ENCODE measurements at places on chromosomes 2 and 18.

GRCh38 chr2:150679456-150680120, 192.1 kb upstream of the RND3 start:
- H3K4me3 ChIP-seq, result no peak overlapping the region
- H3K27ac ChIP-seq, result no peak overlapping the region
- H3K36me3 ChIP-seq, result no peaks in the 10 kb centered on the region

DNA sequence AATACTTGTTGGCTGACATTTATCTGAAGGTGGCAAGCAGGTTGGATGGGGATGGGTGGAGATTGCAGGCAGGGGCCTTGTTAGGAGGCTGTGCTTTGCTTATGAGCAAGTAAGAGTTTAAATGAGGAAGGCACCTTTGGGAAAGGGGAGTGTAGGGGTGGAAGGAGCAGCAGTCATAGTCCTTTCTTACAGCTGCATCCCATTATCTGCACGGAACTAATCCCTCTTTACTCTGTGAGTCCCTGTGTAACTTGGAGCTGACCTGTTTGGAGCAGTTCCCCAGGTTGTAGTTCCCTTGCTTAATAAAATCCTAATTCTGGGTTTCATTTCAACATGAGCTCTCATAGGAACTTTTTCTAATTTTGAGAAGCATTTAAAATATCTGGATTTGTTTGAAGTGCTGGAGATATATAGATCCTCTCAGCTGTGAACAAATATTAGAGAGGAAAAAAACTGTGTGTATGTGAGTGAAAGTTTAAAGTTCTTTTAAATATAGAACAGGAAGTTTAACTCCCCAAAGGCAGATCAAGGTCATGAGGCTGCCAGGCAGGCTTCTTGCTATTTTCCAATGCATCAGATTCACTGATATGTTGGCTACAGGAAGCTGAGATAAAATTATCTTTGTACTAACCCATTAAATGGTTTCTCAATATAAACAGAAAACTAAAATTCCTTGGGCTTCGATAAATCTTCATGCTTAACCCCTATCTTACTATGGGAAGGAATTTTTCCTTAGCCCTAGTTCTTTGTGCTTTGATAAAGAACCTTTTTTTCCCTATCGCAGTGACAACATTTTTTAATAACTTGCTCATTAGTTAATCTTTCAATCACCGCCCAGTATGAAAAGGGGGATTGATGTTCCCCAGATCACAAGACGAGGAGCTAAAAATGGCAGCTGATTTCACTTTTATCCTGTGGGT, 104.6 kb upstream of the EML6 start:
- H3K36me3 ChIP-seq, result peaks cover 80% of the 10 kb centered on the region
- DNase-seq, result no peak
- no peak overlapping the region for H3K4me3 ChIP-seq

- no peak for DNase-seq
- H3K4me1 ChIP-seq, result peaks cover 4% of the 10 kb centered on the region
- no peak overlapping the region for H3K4me3 ChIP-seq
- peaks cover 51% of the 10 kb centered on the region for H3K36me3 ChIP-seq
- H3K27ac ChIP-seq, result no peak overlapping the region
Measured at GRCh38 chr2:229810786-229811185, 96.4 kb upstream of the DNER start.

DNA sequence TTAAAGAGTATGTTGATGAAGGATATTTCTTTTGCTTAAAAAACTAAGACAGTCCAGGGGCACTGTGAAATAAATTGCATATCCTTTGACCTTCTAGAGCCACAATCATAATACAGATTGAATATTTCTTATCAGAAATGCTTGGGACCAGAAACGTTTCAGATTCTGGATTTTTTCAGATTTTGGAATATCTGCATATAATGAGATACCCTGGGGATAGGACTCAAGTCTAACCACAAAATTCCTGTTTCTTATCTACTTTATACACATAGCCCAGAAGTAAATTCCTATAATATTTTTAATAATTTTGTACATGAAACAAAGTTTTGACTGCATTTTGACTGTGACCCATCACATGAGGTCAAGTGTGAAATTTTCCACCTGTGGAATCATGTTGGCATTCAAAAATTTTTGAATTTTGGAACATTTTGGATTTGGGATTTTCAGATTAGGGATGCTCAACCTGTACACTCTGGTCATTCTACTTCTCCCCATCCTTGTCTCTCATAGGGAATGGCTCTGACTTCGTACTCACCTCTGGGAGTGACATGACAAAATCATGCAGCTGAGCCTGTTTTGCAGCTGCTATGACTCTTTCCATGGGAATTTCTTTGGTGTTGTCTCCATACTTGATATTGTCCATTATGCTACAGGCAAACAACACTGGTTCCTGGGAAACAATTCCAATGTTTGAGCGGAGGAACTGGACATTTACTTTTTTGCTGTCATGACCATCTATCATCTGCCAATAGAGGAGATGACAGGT, 25.7 kb downstream of the G6PC2 start:
- DNase-seq, result no peak
- no peak overlapping the region for H3K27ac ChIP-seq
- no peak overlapping the region for H3K4me3 ChIP-seq
- peaks cover 41% of the 10 kb centered on the region for H3K27me3 ChIP-seq
- H3K36me3 ChIP-seq, result no peaks in the 10 kb centered on the region
- H3K4me1 ChIP-seq, result no peaks in the 10 kb centered on the region

- no peaks in the 10 kb centered on the region for H3K4me1 ChIP-seq
- no peak for DNase-seq
- no peaks in the 10 kb centered on the region for H3K36me3 ChIP-seq
Measured at GRCh38 chr2:57885742-57886141, 160.9 kb upstream of the VRK2 start.

- H3K27me3 ChIP-seq, result no peaks in the 10 kb centered on the region
- H3K4me3 ChIP-seq, result no peak overlapping the region
- peaks cover 13% of the 10 kb centered on the region for H3K4me1 ChIP-seq
- no peak for DNase-seq
- no peak overlapping the region for H3K27ac ChIP-seq
- peaks cover 12% of the 10 kb centered on the region for H3K36me3 ChIP-seq
Measured at GRCh38 chr2:46937471-46937901, 21.9 kb upstream of the MCFD2 start.

- H3K36me3 ChIP-seq, result no peaks in the 10 kb centered on the region
- H3K4me1 ChIP-seq, result no peaks in the 10 kb centered on the region
- H3K4me3 ChIP-seq, result no peak overlapping the region
- H3K27ac ChIP-seq, result no peak overlapping the region
Measured at GRCh38 chr2:12597610-12598009, 119.1 kb upstream of the TRIB2 start.

- H3K4me3 ChIP-seq, result no peak overlapping the region
- no peaks in the 10 kb centered on the region for H3K36me3 ChIP-seq
- no peak for DNase-seq
- no peaks in the 10 kb centered on the region for H3K4me1 ChIP-seq
- no peaks in the 10 kb centered on the region for H3K27me3 ChIP-seq
Measured at GRCh38 chr18:22411446-22411845, 6.3 kb downstream of the CTAGE1 start.

DNA sequence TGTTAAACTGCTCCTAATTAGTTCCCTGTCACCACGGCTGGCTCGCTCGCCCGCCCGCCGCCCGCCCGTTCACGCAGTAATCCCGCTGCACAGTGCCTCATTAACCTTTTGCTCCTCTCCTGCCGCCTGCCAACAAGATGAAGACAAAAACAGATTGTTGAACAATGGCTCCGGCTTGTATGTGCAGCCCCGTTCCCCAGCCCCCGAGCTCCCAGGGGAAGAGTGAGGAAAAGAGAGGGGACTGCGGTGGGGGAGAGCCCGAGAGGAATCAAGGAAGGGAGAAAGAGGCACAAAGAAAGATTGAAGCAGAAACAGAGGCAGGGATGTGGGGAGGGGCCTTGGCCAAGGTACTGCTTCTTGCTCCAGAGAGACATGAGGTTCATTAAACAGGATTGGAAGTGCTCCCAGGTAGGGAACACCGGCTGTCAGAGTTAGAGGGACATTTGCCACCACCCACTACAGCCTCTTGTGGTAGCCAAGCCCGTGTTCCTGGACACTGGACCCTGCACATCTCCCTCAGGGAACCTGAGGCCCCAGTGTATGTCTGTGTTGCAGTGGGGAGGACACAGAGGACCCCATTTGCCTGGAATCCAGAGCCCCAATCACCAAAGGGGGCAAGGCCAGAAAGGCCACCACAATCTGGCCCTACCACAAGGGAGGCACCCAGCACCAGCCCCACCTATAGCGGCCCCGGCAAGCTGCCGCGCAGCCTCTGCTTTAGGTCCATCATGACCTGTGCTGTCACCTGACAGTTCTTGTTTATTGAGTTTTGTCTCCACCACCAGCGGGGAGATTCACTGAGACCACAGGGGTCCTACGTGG, 38.1 kb downstream of the EMX1 start:
- peaks cover 9% of the 10 kb centered on the region for H3K36me3 ChIP-seq
- no peak overlapping the region for H3K27ac ChIP-seq
- no peaks in the 10 kb centered on the region for H3K27me3 ChIP-seq
- peaks cover 42% of the 10 kb centered on the region for H3K4me1 ChIP-seq

DNA sequence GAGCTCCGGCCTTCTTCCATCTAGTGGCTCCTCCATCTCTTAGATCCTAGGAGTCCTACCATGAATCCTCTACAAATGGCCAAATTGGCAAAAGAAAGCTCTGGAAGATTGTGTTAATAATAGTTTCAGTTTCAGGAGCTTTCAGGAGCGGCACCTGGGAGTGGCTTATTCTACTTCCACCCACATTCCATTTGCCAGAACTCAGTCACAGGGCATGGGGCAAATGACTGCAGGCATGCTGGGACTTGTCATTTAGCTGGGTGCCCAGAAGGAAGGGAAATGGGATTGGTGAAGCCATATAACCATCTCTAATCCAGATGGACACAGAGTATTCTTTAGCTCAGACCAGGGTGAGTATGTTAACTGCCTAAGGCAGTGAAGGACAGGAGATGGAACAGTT, 3.6 kb upstream of the LRATD1 start:
- H3K4me1 ChIP-seq, result no peaks in the 10 kb centered on the region
- no peak overlapping the region for H3K4me3 ChIP-seq
- H3K27me3 ChIP-seq, result peaks cover 32% of the 10 kb centered on the region
- H3K36me3 ChIP-seq, result peaks cover 5% of the 10 kb centered on the region

DNA sequence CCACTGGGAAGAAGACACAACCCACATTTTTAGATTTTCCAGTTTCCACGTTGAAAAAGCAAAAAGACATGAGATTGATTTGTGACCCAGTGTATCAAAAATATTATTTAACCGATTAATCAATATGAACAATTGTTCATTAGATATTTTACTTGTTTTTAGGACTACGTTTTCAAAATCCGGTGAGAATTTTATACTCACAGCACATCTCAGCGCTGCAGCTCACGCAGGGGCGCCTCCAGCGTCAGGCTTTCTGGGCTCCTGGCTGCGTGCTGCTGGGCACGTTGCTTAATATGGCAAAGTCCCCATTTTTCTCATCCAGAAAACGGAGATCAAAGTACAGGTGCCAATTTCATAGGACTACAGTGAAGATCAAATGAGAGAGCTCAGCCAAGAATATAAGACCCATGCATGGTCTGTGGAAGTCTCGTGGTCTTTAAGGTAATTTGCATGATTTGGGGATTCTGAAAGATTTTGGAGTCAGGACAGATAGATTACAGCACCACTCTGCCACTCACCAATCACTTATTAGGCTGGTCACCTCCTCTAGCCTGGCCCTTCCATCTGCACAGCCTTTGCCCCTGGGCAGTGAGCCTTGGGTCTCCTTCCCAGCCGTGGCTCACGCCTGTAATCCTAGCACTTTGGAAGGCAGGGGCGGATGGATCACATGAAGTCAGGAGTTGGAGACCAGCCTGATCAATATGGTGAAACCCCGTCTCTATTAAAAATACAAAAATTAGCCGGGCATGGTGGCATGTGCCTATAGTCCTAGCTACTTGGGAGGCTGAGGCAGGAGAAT, 36.2 kb downstream of the PTPN18 start:
- DNase-seq, result no peak
- peaks cover 6% of the 10 kb centered on the region for H3K36me3 ChIP-seq
- H3K27ac ChIP-seq, result no peak overlapping the region

GRCh38 chr2:155525199-155525598, 807.3 kb downstream of the NR4A2 start:
- no peaks in the 10 kb centered on the region for H3K36me3 ChIP-seq
- H3K4me3 ChIP-seq, result no peak overlapping the region
- no peak overlapping the region for H3K27ac ChIP-seq
- H3K4me1 ChIP-seq, result no peaks in the 10 kb centered on the region
- H3K27me3 ChIP-seq, result no peaks in the 10 kb centered on the region
- DNase-seq, result no peak

GRCh38 chr2:88832311-88832991, 141.0 kb downstream of the RPIA start:
- no peak overlapping the region for H3K27ac ChIP-seq
- peaks cover 2% of the 10 kb centered on the region for H3K27me3 ChIP-seq
- no peaks in the 10 kb centered on the region for H3K36me3 ChIP-seq
- no peaks in the 10 kb centered on the region for H3K4me1 ChIP-seq
- no peak overlapping the region for H3K4me3 ChIP-seq

GRCh38 chr2:42029639-42030199, 18.1 kb upstream of the PKDCC start:
- H3K36me3 ChIP-seq, result no peaks in the 10 kb centered on the region
- H3K27me3 ChIP-seq, result peaks cover 23% of the 10 kb centered on the region
- H3K4me3 ChIP-seq, result no peak overlapping the region
- H3K4me1 ChIP-seq, result no peaks in the 10 kb centered on the region
- DNase-seq, result no peak

DNA sequence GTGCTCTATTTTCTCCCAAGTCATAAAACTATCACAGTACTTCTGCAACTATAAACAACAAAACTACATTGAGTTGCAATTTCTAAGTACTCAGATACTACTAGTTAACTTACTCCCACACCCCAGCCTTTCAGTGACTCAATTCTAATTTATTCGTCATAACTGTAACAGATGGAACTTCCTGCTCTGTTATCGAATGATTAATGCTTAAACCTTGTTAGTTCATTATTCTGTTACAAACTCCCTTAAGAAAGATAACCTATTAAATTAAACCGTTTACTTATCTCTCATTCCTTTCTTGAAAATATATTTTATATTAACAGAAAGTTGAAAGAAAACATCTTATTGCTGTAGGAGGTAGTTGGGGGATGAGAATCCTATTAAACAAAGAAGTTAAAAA, 17.0 kb downstream of the TNFAIP6 start:
- peaks cover 9% of the 10 kb centered on the region for H3K4me1 ChIP-seq
- no peaks in the 10 kb centered on the region for H3K27me3 ChIP-seq
- no peak overlapping the region for H3K4me3 ChIP-seq

- no peak overlapping the region for H3K27ac ChIP-seq
- no peak for DNase-seq
- H3K4me3 ChIP-seq, result no peak overlapping the region
Measured at GRCh38 chr2:195330513-195330956, 326.5 kb upstream of the SLC39A10 start.

DNA sequence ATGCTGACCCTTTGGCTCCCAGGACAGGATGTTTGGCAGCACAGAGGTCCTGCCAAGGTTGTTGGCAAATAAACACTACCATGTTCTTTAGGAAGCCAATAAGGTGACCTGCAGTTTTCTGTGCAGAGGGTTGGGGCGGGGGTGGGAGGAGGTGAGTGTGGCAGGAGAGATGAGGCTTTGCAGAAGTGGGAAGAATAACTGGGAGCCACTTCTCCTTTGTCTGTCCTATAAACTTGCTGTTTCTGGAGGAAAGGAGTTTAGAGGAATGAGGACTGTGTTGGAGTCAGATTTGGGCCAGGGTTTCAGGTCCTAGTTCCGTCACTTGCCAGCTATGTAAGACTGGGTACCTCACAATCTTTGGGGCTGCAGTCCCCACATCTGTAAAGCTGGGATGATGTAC, 187.6 kb upstream of the SPRED2 start:
- no peak overlapping the region for H3K27ac ChIP-seq
- H3K36me3 ChIP-seq, result no peaks in the 10 kb centered on the region
- H3K27me3 ChIP-seq, result peaks cover 26% of the 10 kb centered on the region
- no peak for DNase-seq

Measured in activated CD4-positive, alpha-beta memory T cell treated with anti-CD3 and anti-CD28 coated beads, Interleukin-2, amount 10 ng/mL, durations not matched to agents 7 days and 5 days (primary cell).